Activated naive CD4-positive, alpha-beta T cell treated with Interleukin-2 at 50 U/mL for 16 hours (primary cell): ENCODE measurements at places on chromosomes 4 and X.

DNA sequence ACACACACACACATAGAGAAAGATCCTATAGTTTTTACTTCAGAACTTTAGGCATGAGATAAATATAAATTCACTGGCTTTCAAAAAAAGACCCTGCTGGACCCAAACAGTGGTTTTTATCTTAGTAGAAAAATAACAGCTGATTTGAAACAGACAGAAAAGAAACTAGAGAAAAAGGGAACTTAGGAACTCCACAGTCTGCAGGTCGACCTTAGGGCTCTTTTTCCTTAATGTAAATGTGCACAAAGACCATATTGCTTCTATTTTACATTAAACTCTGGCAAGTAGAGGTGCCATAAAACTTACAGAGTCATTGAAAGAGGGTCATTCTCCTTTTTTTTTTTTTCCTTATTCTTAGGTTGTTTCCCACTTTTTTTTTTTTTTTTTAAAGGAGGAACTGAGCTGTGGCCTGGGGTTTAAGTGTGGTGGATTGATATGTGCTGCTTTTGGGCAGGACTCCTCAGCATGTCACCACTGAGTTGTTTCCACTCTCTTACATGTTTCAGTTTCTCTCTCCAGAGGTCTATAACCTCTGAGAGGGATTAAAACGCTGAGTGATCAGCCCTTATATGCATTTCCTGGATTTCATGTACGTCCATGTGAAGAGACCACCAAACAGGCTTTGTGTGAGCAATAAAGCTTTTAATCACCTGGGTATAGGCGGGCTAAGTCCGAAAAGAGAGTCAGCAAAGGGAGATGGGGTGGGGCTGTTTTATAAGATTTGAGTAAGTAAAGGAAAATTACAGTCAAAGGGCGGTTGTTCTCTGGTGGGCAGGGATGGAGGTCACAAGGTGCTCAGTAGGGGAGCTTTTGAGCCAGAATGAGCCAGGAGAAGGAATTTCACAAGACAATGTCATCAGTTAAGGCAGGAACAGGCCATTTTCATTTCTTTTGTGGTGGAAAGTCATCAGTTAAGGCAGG, 70.8 kb upstream of the PACRGL start:
- DNase-seq, result no peak

GRCh38 chr4:106305435-106306055, 10.5 kb downstream of the TBCK start:
- DNase-seq, result no peak

GRCh38 chr4:138275216-138275615, 33.1 kb upstream of the SLC7A11 start:
- DNase-seq, result no peak

DNA sequence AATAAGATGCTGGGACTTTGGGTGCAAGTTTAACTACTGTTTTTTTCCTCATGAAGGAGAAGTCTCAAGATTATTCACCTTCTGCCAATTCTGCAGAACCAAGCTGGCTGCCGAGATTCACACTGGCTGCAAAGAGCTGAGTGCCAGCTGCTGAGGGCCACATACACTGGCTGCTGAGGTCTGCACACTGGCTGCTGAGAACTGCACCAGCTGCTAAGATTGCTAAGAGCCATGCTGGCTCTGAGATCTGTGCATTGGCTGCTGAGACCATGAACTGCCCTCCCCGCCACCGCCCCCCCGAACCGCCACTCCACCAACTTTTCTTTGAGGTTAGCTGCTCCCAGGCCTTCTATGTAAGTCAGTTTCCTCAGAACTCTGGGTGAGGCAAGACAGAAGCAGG, 330.3 kb downstream of the CBLL2 start:
- DNase-seq, result no peak

GRCh38 chr4:60729194-60729593, 470.9 kb upstream of the ADGRL3 start:
- DNase-seq, result no peak

DNA sequence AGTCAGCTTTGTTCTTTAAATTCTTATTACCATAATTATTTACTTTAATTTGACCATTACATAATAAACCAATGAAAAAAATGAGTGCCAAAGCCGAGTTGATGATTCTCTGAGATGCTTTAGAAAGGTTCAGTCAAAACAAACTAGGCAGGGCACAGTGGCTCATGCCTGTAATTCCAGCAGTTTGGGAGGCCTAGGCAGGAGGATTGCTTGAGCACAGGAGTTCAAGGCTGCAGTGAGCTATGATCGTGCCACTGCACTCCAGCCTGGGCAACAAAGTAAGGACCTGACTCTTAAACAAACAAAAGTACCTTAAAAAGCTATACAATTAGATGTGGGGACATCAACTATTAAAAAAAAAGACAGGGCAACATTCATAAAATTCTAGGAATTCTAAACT, 75.0 kb downstream of the AFAP1 start:
- no peak for DNase-seq

- DNase-seq, result no peak
Measured at GRCh38 chr4:139540632-139541031, 15.4 kb downstream of the SETD7 start.

DNA sequence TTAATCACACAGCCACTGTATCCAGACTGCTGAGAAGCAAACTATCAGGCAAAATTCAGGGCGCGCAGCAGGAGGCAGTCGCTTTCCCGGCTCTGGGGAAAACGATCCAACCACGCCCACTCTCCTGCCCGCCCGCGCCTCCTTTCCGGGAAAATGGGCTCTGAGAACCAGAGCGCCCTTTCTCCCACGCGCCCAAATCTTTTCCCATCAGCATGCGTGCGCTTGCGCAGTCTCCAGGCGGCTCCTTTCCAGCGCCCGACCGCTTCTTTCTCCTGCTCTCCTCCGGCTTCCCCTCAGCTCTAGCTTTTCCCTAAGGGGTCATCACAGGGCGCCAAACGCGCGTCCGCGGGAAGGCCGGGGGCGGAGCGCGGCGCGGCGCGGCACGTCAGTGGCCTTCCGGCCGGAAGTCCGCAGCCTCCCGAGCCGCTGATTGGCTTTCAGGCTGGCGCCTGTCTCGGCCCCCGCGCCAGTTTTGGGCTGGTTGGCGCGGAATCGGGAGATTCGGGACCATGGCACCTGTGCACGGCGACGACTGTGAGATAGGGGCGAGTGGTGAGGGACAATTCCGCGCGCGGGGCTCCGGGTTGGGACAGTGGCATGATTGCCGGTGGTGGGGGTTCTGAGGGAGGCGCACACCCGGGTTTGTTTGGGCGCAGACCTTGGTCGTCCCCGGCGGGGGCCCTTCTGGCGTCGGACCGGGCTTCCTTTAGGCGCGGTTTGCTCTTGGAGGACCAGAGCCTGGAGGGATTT, at the start of gene POLA1:
Gene POLA1, plus strand, starts transcription at position 466 of the 750 bp plus-strand sequence. Its CDS starts 44 bp downstream, at position 510.
- DNase-seq, result peak; percentile 81

DNA sequence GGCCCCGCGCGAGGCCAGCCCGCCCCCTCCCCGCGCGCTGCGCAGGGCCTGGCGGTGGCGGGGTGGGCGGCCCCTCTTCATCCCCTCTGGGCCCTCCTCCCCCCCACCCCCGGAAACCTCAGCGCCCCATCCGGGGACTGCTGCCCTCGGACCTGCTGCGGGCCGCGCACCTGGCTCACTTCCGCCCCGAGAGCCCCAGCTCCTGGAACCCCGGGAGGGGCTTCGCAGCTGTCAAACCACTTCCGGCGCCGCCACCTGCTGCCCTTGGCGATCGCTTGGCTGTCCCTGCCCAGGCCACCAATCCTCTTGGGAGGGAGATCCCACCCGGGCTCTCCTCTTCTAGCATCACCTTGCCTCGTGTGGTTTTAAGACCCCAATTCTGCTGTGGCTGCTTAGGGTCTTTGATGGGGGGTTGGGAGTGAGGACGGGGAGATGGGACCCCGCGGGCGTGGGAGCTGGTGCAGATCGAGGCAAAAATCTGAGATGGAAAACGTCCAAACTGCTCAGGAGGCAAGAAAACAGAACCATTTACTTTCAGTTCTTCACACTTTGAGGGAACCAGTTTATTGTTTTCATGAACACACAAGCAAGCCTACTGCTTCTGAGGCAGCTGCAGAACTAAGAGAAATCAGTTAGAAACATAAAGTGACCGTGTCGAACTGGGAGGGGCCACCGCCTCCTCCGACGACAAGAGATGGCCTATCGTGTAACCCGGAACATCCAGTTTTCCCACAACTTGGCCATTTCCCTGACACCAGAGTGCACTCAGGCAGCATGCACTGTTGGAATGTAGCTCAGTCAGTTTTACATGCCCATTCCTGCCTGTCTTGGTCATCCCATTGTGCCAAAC, 754 bp downstream of the MTMR1 start:
- peak; percentile 64 for DNase-seq
